ENCODE measurements at places on chromosomes 4 and X. TPM values are rescaled to one million over a fixed set of nuclear protein-coding genes. Genes with fewer than 3 reads are reported as not detected.
A peak's percentile ranks its signal among the peaks of the same experiment; 100 is the strongest.

TMLHE gene
- 7.3 TPM for total RNA-seq

- H3K27me3 ChIP-seq: no peaks in the 10 kb centered on the region
- H3K36me3 ChIP-seq: peaks cover 39% of the 10 kb centered on the region
- no peak for DNase-seq
- peaks cover 70% of the 10 kb centered on the region for H3K4me1 ChIP-seq
- no peak overlapping the region for H3K4me3 ChIP-seq
These were observed 93.3 kb downstream of the MAMLD1 start for GRCh38 chrX:150456466-150456865.

DNA sequence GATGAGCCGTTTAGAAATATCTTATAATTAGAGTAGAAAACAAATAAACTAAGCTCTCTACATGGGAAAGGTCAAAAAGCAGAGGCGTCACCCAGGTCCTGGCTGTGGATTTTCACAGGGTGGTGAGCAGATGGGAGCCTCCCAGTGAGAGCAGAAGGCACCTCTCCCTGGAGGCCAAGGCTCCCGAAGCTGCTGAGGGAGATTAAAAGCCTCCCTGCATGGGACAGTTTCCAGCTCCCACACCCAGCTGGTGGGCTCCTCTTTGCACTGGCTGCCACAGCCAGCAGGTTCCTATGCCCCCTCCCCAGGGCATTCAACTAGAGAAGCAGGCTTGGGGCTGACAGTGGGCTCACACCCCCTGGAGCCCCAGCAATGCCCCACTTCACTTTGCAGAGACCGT lies 55.2 kb upstream of the TBC1D9 start:
- H3K4me3 ChIP-seq: no peak overlapping the region
- H3K27me3 ChIP-seq: peaks cover 7% of the 10 kb centered on the region
- H3K27ac ChIP-seq: no peak overlapping the region
- H3K36me3 ChIP-seq: no peaks in the 10 kb centered on the region

GRCh38 chrX:36867143-36867542 lies 141.0 kb upstream of the FAM47C start:
- no peak overlapping the region for H3K27ac ChIP-seq
- no peaks in the 10 kb centered on the region for H3K4me1 ChIP-seq
- no peak for DNase-seq
- H3K4me3 ChIP-seq: no peak overlapping the region
- H3K27me3 ChIP-seq: no peaks in the 10 kb centered on the region
- no peaks in the 10 kb centered on the region for H3K36me3 ChIP-seq

GAGE12E gene
- not detected for total RNA-seq

PF4V1 gene
- not detected for total RNA-seq

CAPN6 gene
- total RNA-seq: not detected

GRCh38 chrX:15854712-15855567 lies at the start of gene AP1S2:
Gene AP1S2 (minus strand): TSS chrX:15854813. CDS start chrX:15852524, 2,289 bp downstream.
- no peaks in the 10 kb centered on the region for H3K27me3 ChIP-seq
- H3K4me1 ChIP-seq: peaks cover 10% of the 10 kb centered on the region
- peaks cover 15% of the 10 kb centered on the region for H3K36me3 ChIP-seq
- peak within 1 kb of the TSS; percentile 88 for H3K4me3 ChIP-seq
- peak; percentile 89 for DNase-seq

GRCh38 chr4:106056914-106057313 lies 161.6 kb downstream of the NPNT start:
- H3K4me3 ChIP-seq: no peak overlapping the region
- H3K27me3 ChIP-seq: no peaks in the 10 kb centered on the region
- no peak overlapping the region for H3K27ac ChIP-seq
- no peak for DNase-seq
- no peaks in the 10 kb centered on the region for H3K36me3 ChIP-seq
- no peaks in the 10 kb centered on the region for H3K4me1 ChIP-seq

GRCh38 chr4:169147191-169147590 lies 123.6 kb downstream of the SH3RF1 start:
- no peaks in the 10 kb centered on the region for H3K4me1 ChIP-seq
- H3K27me3 ChIP-seq: no peaks in the 10 kb centered on the region
- H3K27ac ChIP-seq: no peak overlapping the region
- H3K4me3 ChIP-seq: no peak overlapping the region
- H3K36me3 ChIP-seq: no peaks in the 10 kb centered on the region

DNA sequence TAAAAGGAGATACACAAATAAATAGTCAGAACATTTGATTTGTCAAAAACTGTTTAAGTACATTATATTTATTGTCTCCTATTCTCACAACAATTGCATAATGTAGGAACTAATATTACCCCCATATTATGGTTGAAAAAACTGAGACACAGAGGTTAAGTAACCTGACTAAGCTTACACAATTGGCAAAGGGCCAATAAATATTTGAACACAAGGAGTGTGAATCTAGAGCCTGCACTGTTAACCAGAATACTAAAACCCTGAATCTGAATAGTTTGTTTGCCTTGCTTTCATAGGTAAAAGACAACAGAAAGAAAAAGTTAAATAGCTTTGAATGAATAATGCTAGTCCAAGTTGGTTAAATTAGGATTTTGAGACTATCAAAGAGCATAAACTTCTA lies 55.2 kb downstream of the IL13RA2 start:
- H3K27me3 ChIP-seq: no peaks in the 10 kb centered on the region
- no peak overlapping the region for H3K27ac ChIP-seq
- no peaks in the 10 kb centered on the region for H3K4me1 ChIP-seq
- DNase-seq: no peak
- no peaks in the 10 kb centered on the region for H3K36me3 ChIP-seq

- DNase-seq: peak; percentile 37
- no peak overlapping the region for H3K4me3 ChIP-seq
- peaks cover 11% of the 10 kb centered on the region for H3K27me3 ChIP-seq
- H3K27ac ChIP-seq: no peak overlapping the region
These were observed 27.8 kb upstream of the ADH7 start for GRCh38 chr4:99462875-99463464.

DNA sequence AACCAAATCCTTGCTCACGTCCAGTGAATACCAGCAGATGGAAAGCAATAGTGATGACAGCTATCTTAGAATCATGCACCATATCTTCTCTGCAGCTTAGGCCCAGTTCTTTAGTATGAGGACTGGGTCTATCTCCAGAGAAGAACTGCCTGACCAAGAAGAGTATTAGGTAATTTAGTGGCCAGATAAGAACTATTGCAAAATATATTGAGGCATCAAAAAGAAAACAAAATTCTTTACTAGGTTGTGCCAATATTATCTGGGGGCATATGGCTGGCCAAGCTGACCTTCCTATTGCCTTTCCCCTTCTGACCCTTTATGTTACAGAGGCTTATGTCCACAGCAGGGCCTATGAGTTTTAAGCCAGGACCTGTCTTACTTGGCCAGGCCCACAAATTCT lies 91.2 kb downstream of the RLIM start:
- no peak overlapping the region for H3K4me3 ChIP-seq
- no peaks in the 10 kb centered on the region for H3K36me3 ChIP-seq
- no peak for DNase-seq
- H3K4me1 ChIP-seq: no peaks in the 10 kb centered on the region

GRID2 gene
- total RNA-seq: not detected

CD38 gene
- total RNA-seq: 152 TPM

DNA sequence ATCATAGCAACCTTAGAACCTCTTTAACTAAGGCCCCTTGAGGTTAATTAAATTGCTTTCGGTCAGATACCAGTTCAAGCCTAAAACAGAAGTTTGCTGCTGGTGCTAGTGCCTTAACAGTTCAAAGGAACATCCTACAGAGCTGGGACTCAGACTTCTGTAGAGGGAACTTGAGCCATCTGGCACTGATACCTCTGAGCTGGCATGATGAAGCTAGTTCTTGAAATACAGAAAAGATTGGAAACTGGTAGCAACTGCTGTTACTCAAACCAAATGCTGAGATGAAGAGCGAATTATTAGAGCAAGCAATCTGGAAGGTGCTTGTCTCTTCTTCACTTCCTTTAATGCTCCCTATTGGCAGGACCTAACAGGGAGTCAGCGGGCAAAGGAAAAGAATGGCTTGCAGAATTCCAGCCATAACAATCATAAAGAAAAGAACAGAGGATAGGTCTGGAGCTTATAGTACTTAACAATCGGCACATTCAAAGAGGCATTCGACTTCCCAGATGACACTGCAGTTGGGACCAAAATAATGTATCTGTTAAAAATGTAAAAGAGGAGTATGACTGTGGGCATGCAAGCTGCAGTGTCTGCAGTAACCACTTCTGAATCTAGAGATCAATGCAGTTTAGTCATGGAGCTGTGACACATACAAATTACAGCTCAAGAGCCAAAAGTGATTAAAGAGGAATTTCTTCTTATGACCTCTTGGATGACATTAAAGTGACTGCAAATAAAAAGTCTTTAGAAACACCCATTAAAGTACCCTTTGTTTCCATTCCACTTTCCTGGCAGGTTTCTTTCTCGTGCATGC lies 298.9 kb downstream of the PDGFC start:
- H3K36me3 ChIP-seq: no peaks in the 10 kb centered on the region
- no peak overlapping the region for H3K27ac ChIP-seq
- H3K4me1 ChIP-seq: no peaks in the 10 kb centered on the region
- H3K4me3 ChIP-seq: no peak overlapping the region

Measured in activated T-helper 1 cell treated with anti-CD3 and anti-CD28 coated beads, Interleukin-12 subunit alpha, Interleukin-12 subunit beta, Interleukin-2, Interleukin-4 antibody, amounts not matched to agents 30 ng/mL and 10 ng/mL and 1 ng/mL, durations not matched to agents 14 hours and 24 hours and 36 hours (primary cell).